Fibroblast of the aortic adventitia (primary cell): ENCODE measurements at places on chromosomes 6 and 20. TPM values are rescaled to one million over a fixed set of nuclear protein-coding genes. Genes with fewer than 3 reads are reported as not detected.

Gene C20orf202
- total RNA-seq, result 0.09 TPM in 1 of 2 replicates, not detected in the other

Gene PRSS16
- total RNA-seq, result not detected in 2 replicates

Gene SOBP
- 7.4 and 7.9 TPM in 2 replicates for total RNA-seq

Gene MATN4
- not detected in 2 replicates for total RNA-seq

Gene CDC40
- 21.8 and 32.3 TPM in 2 replicates for total RNA-seq

Gene SAMD3
- total RNA-seq, result 9.1 and 33.9 TPM in 2 replicates

Gene SIRPD
- total RNA-seq, result not detected in 2 replicates

Gene LZTS3
- total RNA-seq, result 3.6 and 11.6 TPM in 2 replicates

Gene NHLRC1
- total RNA-seq, result 2.1 and 3.0 TPM in 2 replicates

Gene RXRB
- 11.1 and 22.6 TPM in 2 replicates for total RNA-seq

Gene PTCHD4
- 5.2 and 9.8 TPM in 2 replicates for total RNA-seq

Gene SRMS
- total RNA-seq, result not detected in 2 replicates

Gene LAMP5
- 0.18 TPM in 1 of 2 replicates, not detected in the other for total RNA-seq

Gene EDN1
- 2.3 and 7.4 TPM in 2 replicates for total RNA-seq

Gene ASXL1
- 57.4 and 85.9 TPM in 2 replicates for total RNA-seq

Gene DCBLD1
- total RNA-seq, result 6.7 and 27.4 TPM in 2 replicates

Gene BMP6
- 1.3 and 10.5 TPM in 2 replicates for total RNA-seq

Gene C20orf204
- total RNA-seq, result 1.6 and 2.1 TPM in 2 replicates

Gene RPS21
- 754 and 1,887 TPM in 2 replicates for total RNA-seq

Gene SRSF12
- total RNA-seq, result 0.09 and 0.33 TPM in 2 replicates

Gene ABHD12
- 24.0 and 25.9 TPM in 2 replicates for total RNA-seq

Gene FHL5
- not detected in 2 replicates for total RNA-seq

Gene RIN2
- 36.6 and 61.1 TPM in 2 replicates for total RNA-seq

Gene PTGIS
- 279 and 1,011 TPM in 2 replicates for total RNA-seq

Gene DZANK1
- 0.99 and 1.5 TPM in 2 replicates for total RNA-seq

Gene TAGAP
- not detected in 2 replicates for total RNA-seq

Gene CYP24A1
- 0.98 TPM in 1 of 2 replicates, not detected in the other for total RNA-seq

Gene ELMO2
- total RNA-seq, result 36.6 and 48.2 TPM in 2 replicates

Gene HS3ST5
- total RNA-seq, result 0.09 TPM in 1 of 2 replicates, not detected in the other

Gene HRH3
- total RNA-seq, result not detected in 2 replicates

Gene RAMACL
- 2.4 and 2.5 TPM in 2 replicates for total RNA-seq

Gene RNF144B
- total RNA-seq, result 0.54 and 1.2 TPM in 2 replicates

Gene ANKEF1
- total RNA-seq, result 0.65 and 1.8 TPM in 2 replicates

Gene SAMD5
- 0.09 and 0.16 TPM in 2 replicates for total RNA-seq

Gene CDSN
- total RNA-seq, result not detected in 2 replicates

Gene CLVS2
- total RNA-seq, result not detected in 2 replicates

Gene PHACTR3
- total RNA-seq, result not detected in 2 replicates

Gene CLPSL1
- not detected in 2 replicates for total RNA-seq
